ENCODE measurements at places on chromosomes 11 and 22.

DNA sequence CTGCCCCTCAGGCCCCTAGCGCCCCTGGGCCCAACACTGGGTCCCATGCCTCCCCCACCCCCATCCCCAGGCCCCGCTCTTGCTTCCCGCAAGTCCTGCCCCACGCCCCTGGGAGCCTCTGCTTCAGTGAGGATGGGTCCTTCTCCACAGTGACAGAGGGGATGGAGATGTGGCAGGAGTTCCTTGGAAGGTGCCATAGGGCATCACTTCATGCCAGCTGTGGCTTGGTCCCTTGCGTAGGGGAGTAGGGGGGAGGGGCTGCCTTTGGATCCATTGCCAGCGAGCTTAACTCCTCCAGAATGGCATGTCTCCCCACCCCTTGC lies 9.5 kb upstream of the TBC1D22A start:
- DNase-seq = no peak

- DNase-seq = no peak
Measured at GRCh38 chr11:11701070-11701469, 79.3 kb upstream of the GALNT18 start.

DNA sequence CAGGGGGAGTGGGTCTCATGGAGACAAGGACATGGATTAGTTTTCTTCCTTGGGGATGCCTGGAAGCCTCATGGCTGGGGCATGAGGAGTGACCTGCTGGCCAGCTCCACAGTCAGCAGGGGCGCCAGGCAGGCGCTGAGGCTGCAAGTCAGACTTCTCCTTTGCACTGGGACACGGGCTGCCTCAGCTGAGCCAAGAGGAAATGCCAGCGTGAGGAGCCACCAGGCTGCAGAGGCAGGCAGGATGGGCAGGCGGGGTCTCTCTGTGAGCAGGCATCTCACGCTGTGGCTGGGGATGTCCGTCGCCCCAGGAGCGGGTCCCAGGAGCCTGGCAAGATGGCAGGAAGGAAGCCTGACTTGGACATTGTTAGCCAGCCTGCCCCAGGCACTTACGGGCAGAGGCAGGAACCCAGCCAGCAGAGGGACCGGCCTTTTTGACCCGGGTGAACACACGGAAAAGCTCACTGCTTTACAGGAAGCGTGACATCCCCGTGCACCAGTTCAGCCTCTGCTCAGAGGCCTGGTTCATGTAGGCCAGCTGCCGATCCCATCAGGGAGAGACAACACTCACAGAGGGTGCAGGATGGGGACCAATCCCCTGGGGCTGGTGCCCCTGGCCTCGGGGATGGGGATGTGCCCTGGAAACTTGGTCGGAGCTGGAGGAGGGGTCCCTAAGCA lies 10.2 kb downstream of the GNB1L start:
- peak; percentile 26 for DNase-seq

DNA sequence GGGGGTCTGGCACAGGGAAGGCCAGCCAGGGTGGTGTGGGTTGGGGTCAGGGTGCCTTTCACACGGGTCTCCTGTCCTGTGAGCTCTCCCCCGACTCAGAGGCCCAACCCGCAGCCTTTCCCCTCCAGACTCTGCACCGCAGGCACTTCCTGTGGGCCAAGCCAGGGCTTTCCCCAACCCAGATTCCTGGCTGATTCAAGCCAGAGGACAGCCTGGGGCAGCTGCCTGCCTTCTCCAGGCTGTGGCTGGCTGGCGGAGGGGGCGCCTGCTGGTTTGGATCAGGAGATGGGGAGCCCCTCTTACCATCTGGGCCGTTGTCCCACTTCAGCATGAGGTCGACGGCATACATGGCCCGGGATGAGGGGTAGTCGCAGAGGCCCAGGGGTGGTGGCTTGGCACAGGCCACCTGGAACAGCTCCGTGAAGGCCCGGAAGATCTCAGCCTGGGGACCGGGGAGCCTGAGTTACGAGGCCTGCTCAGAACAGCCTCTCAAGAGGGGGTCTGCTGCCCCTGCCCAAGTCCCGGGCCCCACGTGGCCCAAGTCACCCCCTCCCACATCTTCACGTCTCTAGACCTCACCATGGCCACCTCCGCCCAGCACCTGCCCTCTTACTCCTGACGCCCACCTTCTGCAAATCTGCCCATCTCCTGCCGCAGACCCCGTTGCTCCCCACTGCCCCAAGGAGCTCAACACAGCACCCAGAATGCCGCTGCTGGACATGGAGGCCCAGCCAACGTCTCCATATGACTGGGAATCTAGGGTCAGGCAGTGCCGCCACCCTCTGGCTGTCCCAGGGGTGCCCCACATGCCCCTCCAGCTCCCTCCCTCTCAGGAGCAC lies 17.3 kb downstream of the TSPO start:
- no peak for DNase-seq

DNA sequence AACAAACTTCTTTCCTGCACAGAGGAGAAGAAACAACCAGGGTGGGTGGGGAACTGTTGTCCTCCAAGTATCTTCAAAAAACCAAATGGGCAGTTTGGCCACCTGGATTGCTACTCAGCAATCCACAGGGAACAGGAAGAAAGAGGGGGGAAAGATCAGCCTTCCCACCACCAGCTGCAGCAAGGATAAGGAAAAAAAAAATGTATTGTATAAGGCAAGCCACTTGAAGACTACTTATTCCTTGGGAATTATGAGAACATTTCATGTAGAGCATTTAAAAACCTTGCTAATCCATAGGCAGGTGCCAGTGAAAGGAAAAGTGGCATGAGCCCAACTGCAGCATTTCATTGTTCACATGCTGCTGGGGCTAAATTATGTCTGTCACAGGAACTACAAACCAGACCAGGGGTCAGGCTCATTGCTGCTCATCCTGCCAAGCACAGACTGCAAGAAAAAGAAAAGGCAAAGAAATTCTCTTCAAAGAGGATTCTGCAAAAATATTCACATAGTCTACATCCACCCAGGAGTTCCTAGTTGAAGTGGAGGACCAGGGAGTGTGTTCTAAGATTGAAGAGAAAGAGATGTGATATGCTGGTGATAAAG lies 2.2 kb downstream of the RAB30 start:
- peak; percentile 56 for DNase-seq

- DNase-seq = peak; percentile 52
Measured at GRCh38 chr11:2462986-2463765, 18.4 kb downstream of the KCNQ1 start.

DNA sequence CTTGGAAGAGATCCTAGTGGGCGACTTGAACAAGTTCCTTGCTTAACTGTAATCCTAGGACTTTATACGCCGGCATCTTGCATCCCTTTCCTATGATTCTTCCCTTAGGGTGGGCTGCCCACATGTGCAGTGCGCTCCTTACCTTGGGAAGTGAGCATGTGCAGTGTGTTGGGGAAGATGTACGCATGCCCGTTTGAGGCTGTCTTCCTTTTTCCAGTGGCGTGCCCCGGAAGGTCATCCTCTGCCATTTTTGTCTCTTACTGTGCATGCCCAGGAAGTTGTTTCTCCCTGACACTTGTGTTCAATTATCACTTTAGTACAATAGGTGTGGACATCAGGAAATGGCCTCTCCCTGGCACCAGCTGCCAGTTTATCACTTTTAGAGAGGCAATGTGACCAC lies 936.5 kb downstream of the TBC1D22A start:
- DNase-seq = no peak

DNA sequence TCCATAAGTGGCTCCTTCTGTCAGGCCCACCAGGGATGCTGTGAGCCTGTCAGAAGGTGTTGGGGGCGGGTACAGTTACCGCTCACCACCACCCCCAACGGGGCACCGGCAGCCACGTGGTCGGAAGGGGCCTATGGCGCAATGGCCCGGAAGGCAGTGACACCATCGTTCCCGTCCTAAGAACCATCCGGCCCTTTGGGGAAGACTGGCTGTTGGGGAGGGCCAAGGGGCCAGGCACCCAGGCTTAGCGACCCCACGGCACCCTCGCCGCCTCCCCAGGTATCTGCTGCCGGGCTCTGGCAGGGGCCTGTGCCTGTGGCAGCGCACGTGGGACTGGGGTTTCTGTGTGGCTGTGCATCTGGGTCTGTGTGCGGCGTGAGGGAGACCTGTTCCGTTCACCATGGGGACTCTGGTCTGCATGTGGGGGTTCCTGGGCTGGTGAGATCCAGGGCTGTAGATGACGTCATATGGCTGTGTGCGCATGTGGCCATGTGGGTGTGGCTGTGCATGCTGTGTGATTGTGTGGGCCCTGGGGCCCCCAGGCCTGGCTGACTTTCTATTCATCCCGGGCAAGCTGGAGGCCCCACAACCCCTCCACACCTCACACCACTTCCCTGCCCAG lies 717 bp downstream of the OSM start:
- peak; percentile 81 for DNase-seq

DNA sequence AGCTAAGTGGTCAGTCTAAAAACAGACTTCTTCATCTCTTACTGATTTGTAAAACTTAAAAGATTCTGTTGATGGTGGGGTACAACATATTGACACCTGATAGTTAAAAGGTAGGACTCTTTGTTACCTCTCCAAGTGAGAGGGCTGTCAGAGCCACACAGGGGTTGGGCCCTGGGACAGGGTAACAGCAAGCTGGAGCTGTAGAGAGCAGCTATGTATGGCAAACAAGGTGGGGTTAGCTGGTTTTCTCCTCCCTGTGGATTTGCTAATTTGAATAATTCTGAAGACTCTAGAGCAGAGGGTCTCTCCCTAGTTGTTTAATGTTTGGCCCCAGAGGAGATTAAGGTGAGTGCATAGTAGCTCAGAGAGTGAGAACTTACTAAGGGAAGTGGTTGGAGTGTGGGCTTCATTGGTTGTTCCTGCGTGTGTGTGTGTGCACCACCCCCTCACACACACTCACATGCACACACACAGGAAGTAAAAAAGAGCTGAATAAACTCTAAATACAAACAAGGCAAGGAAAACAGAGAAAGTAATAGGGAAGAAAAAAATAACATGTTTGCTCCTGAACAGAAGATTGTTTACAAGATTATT lies 9.2 kb upstream of the GAS2 start:
- DNase-seq = no peak

GRCh38 chr11:130485983-130486382 lies 37.5 kb downstream of the ADAMTS15 start:
- DNase-seq = no peak

DNA sequence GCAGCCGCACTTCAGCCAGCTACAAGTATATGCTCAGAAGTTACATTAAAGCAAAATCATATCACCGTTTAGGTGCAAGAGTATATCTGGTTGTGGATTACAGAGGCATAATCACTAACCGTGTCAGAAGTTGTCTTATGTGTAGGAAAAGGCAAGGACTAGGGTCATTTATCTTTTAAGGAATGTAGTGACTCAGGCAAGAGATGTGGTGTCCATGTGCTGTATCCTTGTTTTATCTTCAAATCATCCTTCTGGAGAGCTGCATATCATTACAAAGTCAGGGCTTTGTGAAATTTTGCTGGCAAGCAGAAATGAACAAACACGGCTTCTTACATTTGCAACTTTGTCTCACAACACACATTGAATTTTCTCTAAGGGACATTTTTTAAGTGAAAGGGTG lies 12.7 kb upstream of the CHORDC1 start:
- no peak for DNase-seq

- DNase-seq = peak; percentile 72
Measured at GRCh38 chr11:83035070-83035854, 36.4 kb downstream of the RAB30 start.
